Activated T-cell treated with anti-CD3 and anti-CD28 coated beads, Interleukin-2, amount 50 U/mL, for 24 hours (primary cell): ENCODE measurements at places on chromosomes 1 and 21.

GRCh38 chr1:214861615-214862014 lies 220.9 kb upstream of the KCNK2 start:
- no peak for DNase-seq

- DNase-seq = no peak
Measured at GRCh38 chr1:97680470-97680869, 240.4 kb downstream of the DPYD start.

GRCh38 chr1:116755066-116755465 lies 836 bp downstream of the CD2 start:
- DNase-seq = peak; percentile 71

GRCh38 chr1:180255536-180256340 lies 25.7 kb downstream of the LHX4 start:
- DNase-seq = no peak

DNA sequence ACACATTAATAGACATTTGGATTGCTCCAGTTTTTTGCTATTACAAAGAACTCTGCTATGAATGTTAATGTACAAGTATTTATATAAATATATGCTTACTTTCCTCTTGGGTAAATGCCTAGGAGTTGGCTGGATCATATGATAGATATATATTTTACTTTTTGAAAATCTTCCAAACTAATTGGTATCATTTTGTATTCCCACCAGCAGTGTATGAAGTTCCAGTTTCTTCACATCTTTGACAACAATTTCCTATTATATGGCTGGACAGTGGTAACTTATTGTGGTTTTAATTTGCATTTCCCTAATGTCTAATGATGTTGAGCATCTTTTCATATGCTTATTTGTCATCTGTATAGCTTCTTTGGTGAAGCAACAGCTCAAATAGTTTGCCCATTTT lies 23.8 kb upstream of the DIPK1A start:
- DNase-seq = no peak

GRCh38 chr1:171545523-171545922 lies 60.2 kb downstream of the PRRC2C start:
- no peak for DNase-seq

GRCh38 chr21:33355355-33355754 lies 30.6 kb downstream of the IFNAR1 start:
- no peak for DNase-seq

- no peak for DNase-seq
Measured at GRCh38 chr1:107529511-107530149, 388.8 kb downstream of the NTNG1 start.

DNA sequence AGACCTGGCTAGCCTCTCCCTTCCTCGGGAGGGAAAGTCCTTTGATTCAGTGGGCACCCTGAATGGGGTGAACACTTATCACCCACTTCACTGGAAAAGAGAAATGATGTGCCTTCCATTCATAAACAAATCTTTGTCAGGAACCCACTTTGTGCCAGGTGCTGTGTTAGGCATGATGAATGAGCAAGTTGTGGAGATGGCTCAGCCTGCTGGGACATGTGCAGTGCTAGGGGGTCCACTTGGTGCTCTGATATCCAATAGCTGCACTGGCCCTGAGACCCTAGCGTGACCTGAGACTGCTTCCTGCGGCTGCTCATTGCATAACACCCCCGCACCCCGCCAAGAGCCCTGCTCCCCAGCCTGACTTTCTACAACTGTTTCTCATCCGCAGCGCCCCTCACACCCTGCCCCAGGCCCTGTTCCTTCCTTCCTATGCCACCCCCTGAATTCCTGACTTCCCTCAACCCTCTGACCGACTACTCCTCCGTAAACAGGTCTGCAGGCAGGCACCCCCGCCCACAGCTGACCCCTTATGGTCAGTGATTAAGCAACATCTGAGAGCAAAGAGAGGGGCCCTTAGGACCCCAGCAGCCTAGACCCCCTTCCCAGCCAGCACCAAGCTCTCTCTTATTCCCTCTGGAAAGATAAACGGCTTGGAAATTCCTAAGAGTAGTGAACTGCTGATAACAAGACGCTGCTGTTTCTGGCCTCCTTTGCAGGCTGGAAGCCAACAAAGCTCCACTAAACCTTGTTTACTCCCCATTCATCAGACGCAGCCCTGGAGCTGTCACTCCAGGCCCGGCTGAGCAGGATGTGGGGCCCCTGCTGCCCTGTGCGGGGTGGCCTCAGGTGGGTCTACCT lies 12.9 kb downstream of the CSRP1 start:
- no peak for DNase-seq

- DNase-seq = no peak
Measured at GRCh38 chr1:211633524-211633846, 41.9 kb downstream of the NEK2 start.

DNA sequence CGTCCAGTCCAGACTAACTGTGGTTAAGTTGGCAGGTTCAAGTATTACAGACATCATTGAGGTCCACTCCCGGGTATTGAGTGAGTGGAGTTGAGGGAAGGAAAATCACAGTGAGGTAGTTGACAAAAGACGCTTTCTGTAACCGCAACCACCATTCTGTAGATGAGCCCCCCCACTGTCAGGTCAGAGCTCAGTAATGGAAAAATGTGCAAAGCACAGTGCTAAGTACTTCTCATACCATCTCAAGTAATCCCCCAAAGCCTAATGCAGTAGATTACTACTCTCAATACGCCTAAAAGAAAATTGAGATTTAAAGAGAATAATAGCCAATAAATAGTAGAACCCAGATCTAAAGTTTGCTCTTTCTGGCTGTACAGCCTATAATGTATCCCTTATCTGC lies 522.8 kb downstream of the LMO4 start:
- no peak for DNase-seq

DNA sequence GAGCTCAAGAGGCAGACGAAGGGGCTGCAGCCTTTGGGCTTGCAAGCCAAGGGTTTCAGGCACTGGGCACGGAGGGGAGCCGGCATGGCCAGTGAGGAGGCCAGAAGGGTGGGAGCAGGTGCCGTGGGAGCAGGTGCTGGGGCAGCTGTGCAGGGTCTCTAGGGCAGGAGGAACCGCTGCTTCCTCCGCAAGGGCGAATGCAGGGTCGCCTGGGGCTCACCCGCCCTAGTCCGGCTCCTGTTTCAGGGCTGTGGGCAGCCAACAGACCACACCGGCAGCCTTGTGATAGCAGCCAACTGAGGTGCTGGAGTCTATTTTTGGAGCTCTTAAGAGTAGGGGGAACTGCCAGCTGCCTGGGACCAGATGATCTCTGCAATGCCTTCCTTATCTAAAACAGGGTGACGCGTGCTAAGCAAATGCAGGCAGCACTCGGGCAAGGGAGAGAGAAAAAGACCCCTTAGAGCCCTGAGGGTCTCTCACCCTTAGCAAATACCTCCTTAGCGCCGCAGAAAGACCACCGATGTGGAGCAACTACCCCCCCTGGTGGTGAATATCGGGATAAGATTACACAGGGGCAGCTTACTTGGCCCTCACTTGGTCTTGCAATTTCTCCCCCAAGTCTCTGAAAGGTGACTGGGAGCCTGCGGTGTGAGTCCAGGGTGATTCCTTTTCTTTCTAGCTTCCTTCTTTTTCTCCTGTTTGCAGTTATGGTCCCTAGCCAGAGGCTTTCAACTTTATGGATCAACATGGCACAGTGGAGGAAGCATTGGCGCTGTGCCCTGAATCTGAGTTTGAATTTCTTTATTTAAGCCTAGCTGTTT lies 20.7 kb upstream of the MAPKAPK2 start:
- DNase-seq = peak; percentile 77

GRCh38 chr1:66402194-66402593 lies 131.8 kb upstream of the SGIP1 start:
- DNase-seq = no peak
